Adipocyte (in vitro differentiated cells): ENCODE measurements at places on chromosomes 3 and 15.

- DNase-seq: peak; percentile 45
Measured at GRCh38 chr3:98343647-98344507, 9.8 kb upstream of the OR5K4 start.

DNA sequence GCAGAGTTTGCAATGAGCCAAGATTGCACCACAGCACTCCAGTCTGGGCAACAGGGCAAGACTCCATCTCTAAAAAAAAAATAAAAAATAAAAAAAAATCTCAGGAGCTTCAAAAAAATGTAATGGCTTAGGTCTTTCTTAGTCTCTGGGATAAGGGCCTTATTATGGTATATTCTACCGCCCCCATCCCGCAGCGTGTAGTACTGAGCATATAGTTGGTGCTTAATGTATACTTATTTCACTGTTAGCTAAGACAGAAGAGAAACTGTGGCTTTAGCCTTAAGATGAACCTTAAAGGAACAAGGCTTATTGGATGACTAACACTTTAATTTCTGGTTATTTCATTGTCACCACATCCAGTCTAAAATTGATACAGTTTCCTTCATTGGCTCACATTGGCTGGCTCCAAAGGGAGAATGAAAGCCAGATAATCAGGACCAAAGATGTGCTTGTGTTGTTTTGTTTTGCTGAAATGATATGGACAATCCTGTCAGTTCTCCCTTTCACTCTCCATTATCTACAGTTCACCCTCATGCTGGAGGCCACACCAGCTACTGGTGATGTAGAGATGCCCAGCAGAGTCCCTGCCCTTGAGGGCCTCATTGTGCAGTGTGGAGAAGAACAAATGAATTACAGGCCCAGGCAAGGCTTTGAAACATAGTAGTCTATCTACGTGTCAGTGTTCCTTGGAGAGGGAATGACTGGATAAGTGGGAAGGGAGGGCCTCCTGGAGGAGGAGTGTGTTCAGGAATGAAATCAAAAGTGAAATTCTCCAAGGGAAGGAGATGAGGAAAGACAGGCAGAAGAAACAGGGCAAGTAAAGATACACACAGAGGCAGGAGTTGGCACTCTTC lies 17.4 kb upstream of the RAF1 start:
- DNase-seq: no peak

DNA sequence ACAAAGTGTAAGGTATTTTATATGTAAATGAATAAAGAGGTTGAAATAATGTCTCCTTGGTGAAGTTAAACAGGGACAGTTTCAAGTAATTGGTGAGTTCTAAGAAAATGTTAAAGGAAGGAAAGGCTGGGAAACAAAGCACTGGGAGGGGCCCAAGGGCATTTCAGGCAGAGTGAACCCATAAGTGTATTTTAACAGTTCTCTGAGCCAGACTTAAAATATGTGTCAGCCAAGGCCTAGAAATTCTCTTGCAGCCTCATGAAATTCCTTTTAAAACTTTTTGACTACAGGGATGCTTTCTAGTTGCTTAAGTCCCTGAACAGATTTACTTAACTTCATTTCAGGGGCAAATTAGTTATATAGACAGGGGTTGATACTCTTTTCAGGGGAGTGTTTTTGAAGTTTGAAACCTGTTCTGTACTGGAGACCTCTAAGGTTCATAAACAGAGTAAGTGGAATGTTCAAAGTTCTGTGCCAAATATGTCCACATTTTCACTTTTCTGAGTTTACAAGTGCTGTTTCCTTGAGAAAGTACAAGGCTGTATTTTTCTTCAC lies 77.6 kb downstream of the GALK2 start:
- peak; percentile 67 for DNase-seq

DNA sequence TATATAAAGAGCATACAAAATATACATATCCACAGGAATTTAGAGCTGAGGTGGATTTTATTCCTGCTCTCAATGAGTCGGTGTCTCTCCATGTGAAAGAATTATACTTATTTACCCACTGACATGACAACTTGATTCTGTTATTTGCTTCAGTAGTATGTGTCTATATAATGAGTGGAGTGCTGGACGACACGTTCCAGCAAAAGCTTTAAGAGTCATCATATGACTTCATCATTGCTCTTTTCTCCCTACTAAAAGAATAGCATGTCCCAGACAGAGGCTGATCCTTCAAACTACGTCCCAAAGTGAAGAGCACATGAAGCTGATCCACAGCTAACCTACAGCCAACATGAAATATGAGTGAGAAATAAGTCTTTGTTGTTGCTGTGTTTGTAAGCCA lies 54.3 kb upstream of the GNB4 start:
- DNase-seq: no peak

- no peak for DNase-seq
Measured at GRCh38 chr3:13475871-13476590, 4.1 kb upstream of the HDAC11 start.

- DNase-seq: no peak
Measured at GRCh38 chr3:7518456-7518855, 657.5 kb downstream of the GRM7 start.

- no peak for DNase-seq
Measured at GRCh38 chr3:150401285-150401684, 6.8 kb upstream of the TSC22D2 start.

DNA sequence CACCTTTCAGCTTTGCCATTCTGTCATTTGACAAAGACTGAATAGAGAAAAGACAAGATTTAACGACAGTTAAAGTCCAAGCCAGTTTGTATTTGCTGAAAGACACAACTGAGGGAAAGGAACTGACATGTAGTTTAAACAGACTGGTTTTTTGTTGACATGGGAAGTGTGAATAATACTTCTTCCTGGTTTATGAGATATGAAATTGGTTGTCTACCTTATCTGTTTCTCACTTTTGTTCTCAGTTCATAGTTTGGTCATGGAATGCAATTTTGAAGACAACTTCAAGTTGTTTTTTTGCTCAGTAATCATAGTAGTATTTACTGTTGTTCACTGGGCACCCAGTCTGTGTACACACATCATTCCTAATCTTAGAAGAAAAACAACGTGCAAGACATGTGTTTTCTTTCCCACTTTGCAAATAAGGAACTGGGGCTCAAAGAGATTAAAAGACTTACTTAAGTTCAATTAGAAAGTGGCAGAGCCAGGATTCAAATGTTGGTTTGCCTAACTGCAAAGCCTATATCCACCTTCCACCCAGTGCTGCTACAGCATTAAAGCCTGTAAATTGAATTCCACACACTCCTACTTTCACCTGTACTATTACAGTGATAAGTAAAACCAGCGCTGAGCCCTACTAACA lies 103.5 kb downstream of the LPP start:
- DNase-seq: no peak

DNA sequence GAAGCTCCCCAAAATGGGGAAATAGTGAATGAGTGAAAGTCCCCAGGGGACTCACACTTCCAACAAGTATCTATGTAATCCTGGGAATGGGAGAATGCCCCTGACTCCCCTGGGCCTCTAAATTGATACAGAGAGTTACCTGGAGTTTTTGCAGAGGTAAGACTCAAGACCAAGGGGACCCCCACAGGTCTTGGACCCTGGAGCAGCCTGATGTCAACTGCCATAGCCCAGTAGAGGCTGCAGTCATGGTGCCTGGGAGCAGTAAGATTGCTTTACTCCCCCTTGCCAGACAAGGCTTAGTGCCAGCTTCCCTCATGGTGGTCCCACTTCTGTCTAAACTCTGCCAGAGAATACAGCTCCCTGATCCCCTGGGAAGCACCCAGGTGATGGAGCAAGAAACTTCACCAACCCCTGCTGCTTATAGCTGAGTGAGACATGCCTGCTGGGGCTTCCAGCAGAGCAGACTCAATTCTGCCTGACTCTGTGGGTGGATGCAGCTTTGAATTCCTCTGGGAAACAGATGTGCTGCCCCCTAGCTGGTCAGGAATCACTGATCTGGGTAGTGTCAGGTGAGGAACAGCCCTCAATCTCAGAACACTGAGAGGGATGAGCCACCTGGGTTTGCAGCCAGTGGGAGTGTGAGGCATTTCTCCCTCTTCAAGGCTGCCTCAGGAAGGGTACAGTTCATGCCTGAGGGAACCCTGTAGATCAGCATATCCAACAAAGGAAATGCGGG lies 485.9 kb downstream of the NSUN3 start:
- no peak for DNase-seq

DNA sequence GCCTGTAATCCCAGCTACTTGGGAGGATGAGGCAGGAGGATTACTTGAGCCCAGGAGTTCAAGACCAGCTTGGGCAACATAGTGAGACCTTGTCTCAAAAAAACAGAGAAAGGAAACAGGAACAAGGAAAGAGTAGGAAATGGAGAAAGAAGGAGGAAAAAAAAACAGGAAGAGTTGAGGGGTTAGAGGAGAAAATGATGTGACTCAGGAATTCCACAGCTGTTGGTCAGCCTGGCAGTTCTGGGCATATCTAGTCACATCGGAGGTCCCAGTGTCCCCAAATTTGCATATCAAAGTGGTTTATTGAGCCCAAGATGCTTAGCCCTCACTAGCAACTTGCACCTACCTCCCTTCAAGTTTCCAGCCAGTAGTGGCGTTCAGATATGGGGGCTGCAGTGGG lies 18.8 kb upstream of the JMJD7 start:
- no peak for DNase-seq

GRCh38 chr15:89090791-89091626 lies 2.8 kb downstream of the ABHD2 start:
- peak; percentile 77 for DNase-seq

DNA sequence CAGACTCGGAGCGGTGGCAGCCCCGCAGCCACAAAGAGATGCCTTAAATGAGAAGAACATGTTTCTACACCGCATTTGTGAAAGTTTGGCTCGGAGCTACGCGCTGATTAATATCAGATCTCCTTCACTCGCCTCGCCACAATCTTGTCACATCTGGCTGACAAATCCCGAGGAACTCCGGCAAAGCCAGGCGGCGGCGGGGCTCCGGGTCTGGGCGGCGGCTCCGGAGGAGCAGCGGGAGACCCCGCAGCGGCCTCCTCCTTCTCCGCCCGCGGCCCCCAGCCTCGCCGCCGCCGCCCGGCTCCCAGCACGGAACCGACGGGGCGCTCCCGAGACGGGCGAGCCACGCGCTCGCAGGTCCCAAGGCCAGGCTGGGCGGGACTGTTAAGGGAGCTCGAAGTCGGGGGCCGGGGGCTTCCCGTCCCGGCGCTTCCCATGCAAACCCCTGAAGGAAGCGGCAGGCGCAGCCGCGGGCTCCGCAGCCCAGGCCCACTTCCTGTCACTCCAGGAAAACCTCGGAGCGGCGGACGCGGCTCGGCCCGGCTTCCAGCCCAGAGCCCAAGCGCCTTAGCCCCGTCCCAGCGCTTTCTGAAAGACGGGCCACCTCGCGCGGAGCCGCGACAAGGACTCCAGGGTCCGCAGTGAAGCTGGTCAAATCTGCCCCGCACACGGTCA lies 1.2 kb downstream of the BNC1 start:
- DNase-seq: peak; percentile 45

- peak; percentile 58 for DNase-seq
Measured at GRCh38 chr3:32432711-32433530, 41.3 kb downstream of the CMTM7 start.

- DNase-seq: no peak
Measured at GRCh38 chr3:101319531-101319930, 844 bp downstream of the IMPG2 start.

DNA sequence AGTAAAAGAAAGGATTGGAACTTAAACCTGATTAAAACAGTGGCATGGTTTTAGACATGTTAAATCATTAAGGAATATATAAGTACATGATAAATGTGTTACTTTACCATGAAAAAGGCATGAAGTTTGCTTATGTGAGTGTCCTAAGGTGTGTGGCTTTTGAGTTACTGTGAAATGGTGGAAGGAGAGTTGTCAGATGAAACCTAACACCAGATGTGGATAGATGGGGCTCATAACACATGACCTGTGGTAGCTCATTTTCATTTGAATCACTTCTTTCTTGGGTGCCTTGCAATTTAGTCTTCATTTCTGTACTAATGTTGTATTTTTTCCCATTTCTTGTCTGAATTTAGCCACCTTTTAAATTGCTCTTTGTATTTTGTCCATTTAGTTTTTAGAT lies 13.0 kb downstream of the MEF2A start:
- DNase-seq: peak; percentile 22

DNA sequence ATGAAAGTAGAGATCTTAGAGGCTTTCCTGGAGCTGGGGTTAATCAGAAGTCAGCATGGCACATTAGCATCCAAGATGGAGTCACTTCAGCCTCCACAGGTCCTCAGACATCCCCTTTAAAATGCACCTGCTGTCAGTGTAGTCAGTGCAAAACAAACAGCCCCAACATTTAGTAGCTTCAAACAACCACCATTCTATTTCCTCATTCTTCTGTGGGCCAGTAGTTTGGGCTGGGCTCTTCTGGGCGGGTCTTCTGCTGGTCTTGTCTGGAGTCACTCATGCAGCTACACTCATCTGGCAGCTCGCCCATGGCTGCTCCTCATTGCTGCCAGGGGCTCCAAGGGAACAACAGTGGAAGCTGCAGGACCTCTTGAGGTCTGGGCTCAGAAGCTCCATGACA lies 99.9 kb downstream of the TLE3 start:
- peak; percentile 32 for DNase-seq

GRCh38 chr3:177711637-177712036 lies 514.4 kb upstream of the TBL1XR1 start:
- DNase-seq: no peak

GRCh38 chr3:194851941-194852340 lies 166.3 kb downstream of the FAM43A start:
- no peak for DNase-seq

DNA sequence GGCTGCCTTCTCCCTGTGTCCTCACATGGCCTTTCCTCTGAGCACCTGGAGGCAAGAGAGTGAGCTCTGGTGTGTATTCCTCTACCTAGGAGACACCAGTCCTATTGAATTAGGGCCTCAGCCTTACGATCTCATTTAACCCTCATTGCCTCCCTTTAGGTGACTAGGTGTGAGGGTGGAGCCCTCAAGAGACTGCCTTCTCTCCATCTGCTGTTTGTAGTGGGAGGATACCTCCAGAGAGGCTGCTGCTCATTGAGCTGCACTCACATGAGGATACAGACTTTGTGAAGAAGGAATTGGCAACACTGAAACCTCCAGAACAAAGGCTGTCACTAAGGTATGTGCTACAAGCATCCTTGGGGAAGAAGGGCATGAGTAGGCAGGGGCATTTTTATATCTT lies at the start of gene CCR8:
CCR8 (plus strand) TSS at position 217 of the 400 bp plus-strand sequence. CDS start 2,623 bp downstream, outside the sequence.
- DNase-seq: no peak

GRCh38 chr3:122952520-122952919 lies 75.0 kb downstream of the SEMA5B start:
- DNase-seq: no peak

DNA sequence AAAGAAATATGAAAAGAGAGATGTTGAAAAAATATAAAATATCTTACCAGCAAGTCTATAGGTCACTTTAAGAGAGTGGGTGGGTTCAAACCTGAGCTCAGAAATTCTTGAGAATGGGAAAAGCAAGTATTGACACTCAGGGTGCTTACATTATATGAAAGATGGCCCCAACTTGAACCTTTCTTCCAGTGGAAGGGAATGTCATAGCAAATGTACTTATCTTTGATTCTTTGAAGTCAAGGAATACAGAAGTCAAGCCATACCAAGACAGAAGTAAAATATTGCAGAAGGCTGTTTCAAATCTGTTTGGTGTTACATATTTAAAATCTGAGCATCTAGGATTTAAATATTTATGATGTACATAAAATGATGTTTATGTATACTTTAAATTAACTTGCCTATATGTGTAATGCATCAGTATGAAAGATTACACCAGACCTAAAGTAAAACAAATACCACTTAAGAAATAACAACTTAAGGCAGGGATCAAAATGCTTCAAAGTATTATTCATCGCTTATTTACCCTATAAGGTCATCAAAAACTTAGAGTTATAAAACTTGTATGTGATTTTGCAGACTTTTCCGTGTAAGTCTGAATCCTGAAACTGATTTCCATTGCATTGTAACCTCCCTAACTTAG lies 8.7 kb downstream of the MME start:
- peak; percentile 60 for DNase-seq
